ENCODE measurements at places on chromosomes 3 and 15.

- no peak for DNase-seq
These were observed 565.7 kb downstream of the PYDC2 start for GRCh38 chr3:192026661-192027060.

- no peak for DNase-seq
These were observed 28.1 kb downstream of the ABHD2 start for GRCh38 chr15:89116404-89116803.

GRCh38 chr3:18735005-18735404 is 309.9 kb upstream of the SATB1 start:
- no peak for DNase-seq

GRCh38 chr3:7207125-7207524 is 346.2 kb downstream of the GRM7 start:
- DNase-seq: no peak

GRCh38 chr3:126527455-126528211 is 3.7 kb downstream of the CHST13 start:
- DNase-seq: no peak

DNA sequence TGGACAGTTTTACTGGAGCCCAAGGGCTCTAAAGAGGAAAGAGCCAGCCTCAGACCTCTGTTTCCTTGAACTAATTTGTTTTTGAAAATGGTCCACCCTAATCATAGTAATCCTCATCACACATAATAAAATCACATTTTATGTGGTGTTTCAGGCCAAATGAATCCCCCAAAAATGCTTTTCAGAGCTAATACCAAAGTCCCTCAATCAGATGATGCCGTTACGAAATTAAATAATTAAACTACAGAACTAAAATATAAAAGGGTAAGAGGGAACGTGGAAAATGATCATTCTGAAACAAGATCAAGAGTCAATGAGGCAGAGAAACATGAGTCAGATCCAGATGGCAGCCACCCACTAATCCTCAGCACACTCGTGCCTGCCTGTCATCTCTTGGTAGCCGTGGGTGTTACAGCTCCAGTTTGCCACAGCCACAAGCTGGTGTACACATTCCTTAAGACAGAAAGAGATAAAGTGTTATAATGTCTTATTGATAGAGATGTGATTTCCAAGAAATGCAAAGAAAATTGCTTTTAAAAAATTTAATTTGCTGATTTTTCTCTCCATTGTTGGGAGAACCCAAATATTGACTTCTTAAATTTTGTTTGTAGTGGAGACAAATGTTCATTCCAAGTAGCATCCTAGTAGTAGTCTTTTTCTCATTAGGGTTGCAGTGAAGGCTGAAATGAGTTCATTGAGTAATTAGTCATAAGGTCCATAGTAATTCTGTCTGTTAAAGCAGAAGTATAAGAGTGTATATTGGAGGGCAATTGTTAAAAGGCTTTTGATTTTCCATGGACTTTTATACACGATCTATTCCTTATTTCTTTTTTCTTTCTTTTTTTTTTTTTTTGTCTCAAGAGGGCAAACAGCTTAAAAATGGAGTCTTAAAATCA is 104.2 kb downstream of the AGBL1 start:
- no peak for DNase-seq

GRCh38 chr3:147943265-147943945 is 534.2 kb downstream of the ZIC1 start:
- peak; percentile 14 for DNase-seq

GRCh38 chr15:79523266-79523665 is 91.1 kb downstream of the MINAR1 start:
- DNase-seq: no peak

DNA sequence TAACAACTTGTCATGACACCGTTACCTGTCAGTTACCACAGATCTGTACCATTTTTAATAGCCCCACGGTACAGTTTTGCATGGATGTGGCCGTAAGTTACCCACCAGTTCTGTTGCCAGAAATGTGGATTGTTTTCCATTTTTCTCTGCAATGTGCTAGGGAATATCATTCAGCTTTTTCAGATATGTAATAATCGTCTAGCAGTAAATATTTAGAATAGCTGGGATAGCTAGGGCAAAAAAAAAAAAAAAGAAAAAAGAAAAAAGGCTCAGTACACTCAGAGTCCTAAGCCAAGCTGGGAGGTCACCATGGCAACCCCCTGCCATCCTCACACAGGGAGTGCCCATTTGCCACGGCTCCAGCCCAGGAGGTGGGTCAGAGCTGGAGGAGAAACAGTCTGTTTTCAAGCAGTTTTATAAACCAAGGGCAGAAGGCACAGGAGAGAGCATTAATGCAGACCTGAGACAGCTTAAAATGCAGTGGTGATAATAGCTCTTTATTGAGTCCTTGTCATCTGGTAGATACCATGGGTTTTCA is 25.2 kb downstream of the PAQR5 start:
- DNase-seq: no peak

DNA sequence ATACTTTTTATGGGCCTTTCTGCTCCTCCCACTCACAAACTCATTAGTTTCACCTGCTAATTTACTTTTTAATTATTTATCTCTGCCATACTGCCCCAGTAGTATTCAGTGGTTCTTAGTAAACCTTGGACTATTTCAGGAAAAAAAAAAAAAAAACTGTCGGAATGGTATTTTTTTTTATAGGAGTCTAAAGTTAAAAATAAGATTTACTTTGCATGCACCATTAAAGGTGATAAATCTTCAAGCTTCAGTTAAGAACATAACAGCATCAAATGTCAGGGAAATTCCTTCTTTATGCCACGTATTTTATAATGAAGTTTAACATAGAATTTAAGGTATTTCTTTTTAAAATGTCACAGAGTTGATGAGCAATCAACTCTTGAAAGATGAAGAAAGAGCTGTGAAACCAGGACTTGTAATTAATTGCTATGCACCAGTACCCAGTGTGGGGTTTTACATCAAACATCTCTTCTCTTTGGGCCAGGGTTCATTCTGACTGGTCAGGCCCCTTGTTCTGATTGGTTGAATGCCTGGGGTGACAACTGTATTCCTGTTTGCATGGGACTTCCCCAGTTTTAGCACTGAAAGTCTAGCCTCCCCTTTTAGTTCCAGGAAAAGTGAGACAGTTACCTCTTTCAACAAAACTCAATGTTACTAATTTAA is 40.3 kb upstream of the PTPRG start:
- no peak for DNase-seq

DNA sequence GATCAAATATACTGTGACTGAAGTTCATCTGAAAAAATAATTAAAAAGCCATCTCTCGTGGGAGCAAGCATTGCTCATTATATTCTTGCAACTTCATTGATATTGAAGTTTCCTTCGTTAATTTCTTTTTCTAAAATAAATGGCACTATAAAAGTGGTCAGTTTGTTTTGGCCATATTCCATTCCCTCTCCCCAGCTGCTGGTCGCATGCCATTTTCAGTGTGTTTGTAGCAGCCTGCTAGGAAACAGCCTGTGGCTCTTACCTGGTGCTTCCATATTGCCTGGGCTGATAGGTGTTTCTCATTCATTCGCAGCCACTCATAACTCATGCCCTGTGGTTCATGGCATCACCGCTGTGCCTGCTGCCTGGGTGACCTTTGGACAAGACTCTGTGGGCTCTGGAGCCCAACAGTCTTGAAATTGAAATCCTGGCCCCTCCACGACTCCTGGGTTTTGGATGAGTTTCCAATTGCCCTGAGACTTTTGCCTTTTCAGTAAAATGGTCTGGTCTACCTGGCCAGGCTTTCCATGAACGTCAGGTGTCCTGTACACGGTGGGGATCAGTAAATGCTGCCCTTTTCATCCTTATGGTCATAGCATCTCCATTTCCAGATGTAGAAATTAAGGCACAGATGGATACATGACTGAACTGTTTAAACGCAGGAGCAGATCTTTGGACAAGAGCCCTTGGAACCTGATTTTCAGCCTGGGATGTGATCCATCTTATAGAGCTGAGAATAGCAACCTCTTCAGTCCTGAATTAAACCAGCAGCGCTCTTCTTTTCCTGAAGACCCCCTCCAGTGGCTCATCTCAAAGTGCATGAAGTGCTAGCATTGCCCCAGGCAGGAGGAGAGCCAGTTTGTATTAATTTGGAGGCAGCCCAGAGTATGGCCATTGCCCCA is 69.4 kb downstream of the SLCO3A1 start:
- DNase-seq: no peak

DNA sequence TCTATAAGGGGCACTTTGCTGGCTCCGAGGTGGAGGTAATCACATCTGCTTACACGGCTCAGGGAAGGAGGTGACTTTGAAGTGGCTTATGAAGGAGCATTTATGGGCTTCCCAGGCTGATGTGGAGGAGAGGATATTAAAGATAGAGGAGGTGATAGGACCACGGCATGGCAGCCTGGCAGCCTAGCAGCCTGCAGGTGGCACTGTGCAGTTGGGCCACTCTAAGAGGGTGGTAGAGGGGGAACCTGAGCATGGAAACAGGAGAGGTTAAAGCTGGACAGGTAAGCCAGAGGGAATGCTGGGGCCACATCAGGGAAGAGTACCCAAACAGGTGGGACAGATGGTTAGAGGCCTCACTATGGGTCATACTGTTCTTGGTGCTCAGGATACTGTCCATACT is 375.0 kb downstream of the WDR72 start:
- no peak for DNase-seq

GRCh38 chr15:57820119-57820518 is 113.6 kb downstream of the POLR2M start:
- no peak for DNase-seq

GRCh38 chr3:29759411-29760225 is 478.7 kb downstream of the RBMS3 start:
- no peak for DNase-seq
